Myocyte (in vitro differentiated cells): ENCODE measurements at places on chromosomes 12 and 14.

GRCh38 chr12:59055204-59055860 is 135.0 kb upstream of the LRIG3 start:
- DNase-seq = peak; percentile 31

DNA sequence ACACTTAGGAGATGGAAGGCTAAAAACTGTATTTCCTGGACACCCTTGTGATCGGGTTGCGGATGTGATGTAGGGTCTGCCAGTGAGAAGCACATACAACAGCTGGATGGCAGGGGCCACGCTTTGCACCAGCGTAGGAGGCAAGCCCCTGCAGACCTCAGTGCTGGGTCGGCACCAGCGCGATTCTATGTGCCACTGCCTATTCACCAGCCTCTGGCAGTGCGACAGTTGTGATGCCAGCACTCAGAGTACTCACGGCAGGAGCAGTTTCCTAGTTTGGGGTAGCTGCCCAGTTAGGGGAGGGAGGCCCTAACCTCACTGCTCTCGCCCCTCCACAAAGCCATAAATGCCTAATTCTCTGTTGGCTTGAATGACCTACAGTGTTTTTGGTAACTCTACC is 31.6 kb downstream of the SPTLC2 start:
- DNase-seq = no peak

DNA sequence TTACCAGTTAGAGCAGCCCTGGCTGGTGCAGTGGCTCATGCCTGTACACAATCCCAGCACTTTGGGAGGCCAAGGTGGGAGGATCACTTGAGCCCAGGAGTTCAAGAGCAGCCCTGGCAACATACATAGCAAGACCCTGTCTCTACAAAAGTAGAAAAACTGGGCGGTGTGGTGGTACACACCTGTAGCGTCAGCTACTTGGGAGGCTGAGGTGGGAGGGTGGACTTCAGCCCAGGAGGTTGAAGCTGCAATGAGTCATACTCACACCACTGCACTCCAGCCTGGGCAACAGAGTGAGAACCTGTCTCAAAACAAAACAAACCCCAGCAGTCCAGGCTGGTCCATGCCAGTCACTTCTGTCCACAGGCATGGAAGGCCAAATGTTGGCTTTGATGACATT is 7.4 kb downstream of the COX14 start:
- DNase-seq = no peak

GRCh38 chr14:101730626-101731186 is 30.8 kb upstream of the PPP2R5C start:
- DNase-seq = no peak

DNA sequence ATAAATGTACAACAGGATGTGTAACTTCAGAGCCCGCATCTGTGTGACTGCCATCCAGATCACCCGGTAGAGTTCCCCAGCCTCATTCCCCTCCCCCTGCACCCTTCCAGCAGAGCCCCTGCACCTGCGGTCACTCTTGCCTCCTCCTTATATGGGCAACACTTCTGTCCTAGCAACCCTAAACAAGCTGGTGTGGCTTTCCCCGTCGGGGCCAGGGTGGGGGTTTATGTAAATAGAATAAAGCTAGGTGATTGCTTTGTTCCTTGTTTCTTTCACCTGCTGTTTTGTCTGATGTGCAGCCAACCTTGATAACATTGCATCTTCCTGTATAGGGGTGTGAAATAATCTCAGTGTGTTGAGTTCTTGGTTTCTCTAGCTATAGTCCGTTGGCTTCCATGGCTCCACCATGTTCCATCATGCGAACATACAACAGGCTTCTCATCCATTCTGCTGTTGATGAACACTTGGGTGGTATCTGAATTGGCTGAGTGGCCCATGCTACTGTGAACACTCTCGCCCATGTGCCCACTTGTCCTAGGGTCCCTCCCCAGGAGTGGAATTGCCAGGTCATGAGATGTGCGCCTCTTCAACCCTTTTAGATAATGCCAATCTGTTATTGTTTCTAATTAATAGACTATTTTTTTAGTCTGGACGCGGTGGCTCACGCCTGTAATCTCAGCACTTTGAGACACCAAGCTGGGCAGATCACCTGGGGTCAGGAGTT is 102.2 kb downstream of the KIF26A start:
- DNase-seq = no peak

- DNase-seq = no peak
These were observed 18.5 kb upstream of the ALDH2 start for GRCh38 chr12:111748151-111748672.

GRCh38 chr12:126219654-126220279 is 1154.5 kb downstream of the AACS start:
- DNase-seq = peak; percentile 26

DNA sequence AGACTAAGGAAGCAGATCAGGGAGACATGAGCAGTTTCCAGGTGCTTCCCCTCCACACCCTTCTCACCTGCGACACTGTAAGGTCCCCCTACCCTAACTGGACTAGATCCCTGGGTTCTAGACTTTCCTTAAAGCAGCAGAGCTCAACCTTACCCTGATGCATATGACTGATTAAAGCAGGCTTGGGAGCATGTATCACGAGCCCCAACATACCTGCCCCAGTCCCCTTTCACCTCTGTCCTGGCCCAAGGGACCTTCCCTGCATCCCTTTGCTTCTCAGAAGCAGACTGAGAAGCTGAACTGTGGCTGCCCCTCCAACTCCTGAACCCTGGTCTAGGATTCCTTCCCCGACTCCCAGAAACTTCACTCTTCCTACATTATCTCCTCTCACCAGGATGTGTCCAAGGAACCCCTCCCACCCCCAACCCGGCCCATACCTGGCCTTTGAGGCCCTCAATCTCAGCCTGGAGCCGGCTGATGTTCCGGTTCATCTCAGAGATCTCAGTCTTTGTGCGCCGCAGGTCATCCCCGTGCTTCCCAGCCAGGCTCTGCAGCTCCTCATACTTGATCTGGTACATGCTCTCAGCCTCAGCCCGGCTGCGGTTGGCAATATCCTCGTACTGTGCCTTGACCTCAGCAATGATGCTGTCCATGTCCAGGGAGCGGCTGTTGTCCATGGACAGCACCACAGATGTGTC is 5.4 kb downstream of the KRT8 start:
- no peak for DNase-seq

- peak; percentile 85 for DNase-seq
These were observed 350.9 kb downstream of the C12orf75 start for GRCh38 chr12:105681341-105681740.

DNA sequence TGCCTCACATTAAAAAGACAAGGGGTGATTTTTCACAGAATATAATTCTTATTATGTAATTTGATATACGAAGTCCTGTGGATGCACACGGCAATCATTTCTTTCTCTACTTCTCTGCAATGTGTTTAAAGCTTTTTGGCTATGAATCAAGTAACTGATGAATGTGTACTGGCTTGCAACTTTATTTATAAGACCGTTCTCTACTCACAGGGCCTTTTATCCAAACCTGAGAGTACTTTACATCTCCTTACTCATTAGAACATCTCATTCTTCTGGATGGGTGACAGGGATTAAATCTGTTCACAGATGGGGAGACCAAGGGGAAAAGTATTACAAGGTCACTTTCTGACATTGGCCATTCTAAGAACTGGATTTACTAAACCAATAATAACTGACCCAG is 215.8 kb upstream of the DIO2 start:
- no peak for DNase-seq

DNA sequence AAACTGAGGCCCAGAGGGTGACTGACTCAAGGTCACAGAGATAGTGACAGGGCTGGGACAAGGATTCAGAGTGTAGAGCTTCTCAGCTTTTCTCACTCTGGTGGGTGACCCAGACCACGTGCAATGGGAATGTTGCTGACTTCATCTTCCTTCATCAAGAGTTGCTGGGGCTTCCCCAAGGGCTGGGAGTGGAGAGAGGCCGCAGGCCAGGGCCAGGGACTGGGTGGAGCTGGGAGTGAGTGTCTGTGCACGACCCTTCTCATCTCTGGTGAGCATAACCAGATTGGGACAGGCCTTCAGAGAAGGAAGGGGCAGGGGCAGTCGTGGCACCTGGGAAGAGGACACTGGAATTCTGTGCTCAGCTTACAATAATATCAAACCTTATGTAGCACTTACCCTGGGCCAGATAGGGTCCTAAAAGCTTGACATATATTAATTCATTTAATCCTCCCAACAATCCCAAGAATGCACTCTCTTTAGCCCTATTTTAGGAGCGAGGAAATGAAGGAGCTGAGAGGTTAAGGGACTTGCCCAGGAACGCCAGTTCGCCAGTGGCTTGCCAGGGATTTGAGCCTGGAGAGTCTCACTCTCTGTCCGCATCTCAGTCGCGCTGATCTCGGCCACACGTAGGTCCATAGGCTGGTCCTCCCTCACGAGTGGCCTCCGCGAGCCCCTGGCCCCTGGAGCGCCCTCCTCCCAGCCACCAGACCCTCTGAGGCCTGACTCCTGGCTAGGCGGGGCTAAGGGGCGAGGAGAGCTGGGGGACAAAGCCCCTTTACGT is 15.8 kb downstream of the KRT18 start:
- DNase-seq = no peak

GRCh38 chr14:101331661-101332169 is 229.6 kb upstream of the DIO3 start:
- DNase-seq = no peak

GRCh38 chr12:1590221-1590979 is 4.0 kb downstream of the FBXL14 start:
- DNase-seq = peak; percentile 44
